Posterior cingulate gyrus (tissue), 11 donors: ENCODE measurements at places on chromosomes 1 and 21.

- DNase-seq: no peak
Observed at GRCh38 chr1:165355977-165356811, at the start of gene LMX1A. LMX1A (minus strand) TSS chr1:165356715; CDS start chr1:165355559, 1,156 bp downstream.

- DNase-seq: no peak
Observed at GRCh38 chr1:180092931-180093650, 61.6 kb upstream of the QSOX1 start.

- DNase-seq: no peak
Observed at GRCh38 chr1:40876436-40876761, 14.2 kb upstream of the CITED4 start.

DNA sequence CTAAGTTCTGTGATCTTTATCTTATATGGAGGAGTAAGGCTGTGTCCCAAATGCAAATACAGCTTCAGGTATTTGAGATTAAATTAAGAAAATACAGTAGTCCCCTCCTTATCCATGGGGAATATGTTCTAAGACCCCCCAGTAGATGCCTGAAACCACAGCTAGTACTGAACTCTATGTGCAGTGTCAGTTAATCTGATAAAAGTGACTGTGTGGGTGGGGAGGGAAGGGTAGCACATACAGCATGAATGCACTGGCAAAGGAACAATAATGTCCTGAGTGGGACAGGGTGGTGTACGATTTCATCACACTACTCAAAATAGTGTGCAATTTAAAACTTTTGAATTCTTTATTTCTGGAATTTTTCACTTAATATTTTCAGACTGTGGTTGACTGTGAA lies 83.1 kb downstream of the HS2ST1 start:
- DNase-seq: no peak

- no peak for DNase-seq
Observed at GRCh38 chr21:19900149-19900548, 1098.1 kb upstream of the NCAM2 start.

DNA sequence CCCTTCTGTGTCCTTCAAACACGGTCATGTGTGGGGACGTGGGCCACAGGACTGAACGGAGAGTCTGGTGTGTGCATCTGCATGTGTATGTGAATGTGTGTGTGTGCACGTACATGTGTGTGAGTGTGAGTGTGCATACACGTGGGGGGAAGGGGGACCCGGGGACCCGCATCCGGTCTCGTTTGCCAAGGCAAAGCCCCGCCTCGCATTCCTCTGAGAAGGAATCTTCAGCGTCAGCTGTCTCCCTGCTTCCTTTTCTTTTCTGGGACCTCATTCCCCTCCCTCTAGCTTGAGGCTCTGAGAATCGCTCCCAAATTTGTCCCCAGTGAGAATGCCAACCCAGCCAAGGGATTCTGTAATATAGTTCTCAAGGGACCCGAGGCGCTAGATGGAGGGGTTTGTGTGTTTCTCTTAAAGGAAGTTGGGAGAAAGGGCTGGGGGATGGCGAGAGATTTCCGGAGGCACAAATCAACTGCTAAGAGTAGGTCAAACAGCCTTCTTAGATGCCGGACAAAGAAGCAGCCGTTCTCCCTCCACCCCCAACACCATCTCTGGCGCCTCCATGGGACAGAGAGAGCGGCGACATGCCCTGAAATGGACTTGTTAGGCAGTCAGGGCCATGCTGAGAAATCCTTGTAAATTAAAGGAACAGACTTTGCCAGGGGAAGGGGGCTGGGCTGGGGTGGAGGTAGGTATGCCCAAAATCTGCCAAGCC lies 6.6 kb downstream of the IFFO2 start:
- DNase-seq: peak; percentile 66

DNA sequence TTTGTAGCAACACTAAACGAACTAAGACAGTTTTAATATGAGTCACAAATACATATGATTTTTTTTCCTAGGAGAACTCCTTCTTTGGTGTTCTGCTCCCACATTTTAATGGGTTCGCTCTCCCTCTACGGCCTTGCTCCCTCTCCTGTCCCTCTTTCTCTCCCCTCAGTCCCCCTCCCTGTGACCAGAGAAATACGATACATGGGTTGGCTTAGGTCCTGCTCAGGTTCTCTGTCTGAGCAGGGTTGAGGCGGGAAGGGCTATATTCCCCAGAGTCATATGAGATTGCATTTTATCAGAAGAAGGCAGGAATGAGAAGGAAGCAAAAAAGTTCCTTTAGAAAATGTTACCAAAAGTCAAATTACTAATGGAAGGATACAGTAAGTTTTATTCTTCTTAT lies 44.6 kb downstream of the UBE2U start:
- no peak for DNase-seq

DNA sequence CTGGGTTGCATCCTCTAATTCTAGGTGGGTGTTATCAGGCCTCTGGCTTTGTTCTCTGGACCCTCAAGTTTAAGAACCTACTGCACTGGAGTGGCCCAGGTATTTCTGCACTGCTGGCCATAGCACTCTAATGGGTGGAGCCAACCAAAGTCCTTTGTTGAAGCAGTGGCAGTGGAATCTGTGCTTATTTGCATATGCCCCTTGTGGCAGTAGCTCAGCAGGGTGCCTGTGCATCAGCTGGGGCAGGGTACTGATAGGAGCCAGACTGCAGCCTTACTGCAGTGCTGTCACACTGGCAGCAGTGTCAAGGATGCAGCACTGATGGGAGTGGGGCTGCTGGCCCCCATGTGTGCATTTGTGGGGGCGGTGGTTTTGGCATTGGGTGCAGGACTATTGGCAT lies 660.6 kb downstream of the LRRIQ3 start:
- no peak for DNase-seq

GRCh38 chr21:36966821-36967768 lies 626 bp upstream of the HLCS start:
- DNase-seq: no peak

GRCh38 chr1:49197081-49197480 lies 420.4 kb upstream of the BEND5 start:
- DNase-seq: no peak

GRCh38 chr21:46633566-46633965 lies 1.9 kb upstream of the PRMT2 start:
- no peak for DNase-seq

DNA sequence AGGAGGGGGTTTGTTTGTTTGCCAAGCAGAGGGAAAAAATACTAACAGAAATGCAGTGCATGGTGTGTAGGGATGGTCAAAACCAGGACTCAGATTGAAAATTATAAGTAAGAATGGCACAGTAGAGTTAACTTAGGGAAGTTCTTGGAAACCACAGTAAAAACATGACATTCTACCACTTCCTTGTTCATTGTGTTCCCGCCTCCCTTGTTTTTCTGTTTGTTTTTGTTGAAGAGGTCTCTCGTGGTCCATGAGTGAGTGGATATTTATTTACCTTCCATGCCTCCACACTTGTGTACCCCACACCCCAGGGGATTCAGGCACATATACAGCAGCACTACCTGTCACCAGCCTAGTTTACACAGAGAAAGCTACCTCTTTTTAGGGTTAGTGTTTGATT lies 69.6 kb downstream of the OLFML2B start:
- no peak for DNase-seq

DNA sequence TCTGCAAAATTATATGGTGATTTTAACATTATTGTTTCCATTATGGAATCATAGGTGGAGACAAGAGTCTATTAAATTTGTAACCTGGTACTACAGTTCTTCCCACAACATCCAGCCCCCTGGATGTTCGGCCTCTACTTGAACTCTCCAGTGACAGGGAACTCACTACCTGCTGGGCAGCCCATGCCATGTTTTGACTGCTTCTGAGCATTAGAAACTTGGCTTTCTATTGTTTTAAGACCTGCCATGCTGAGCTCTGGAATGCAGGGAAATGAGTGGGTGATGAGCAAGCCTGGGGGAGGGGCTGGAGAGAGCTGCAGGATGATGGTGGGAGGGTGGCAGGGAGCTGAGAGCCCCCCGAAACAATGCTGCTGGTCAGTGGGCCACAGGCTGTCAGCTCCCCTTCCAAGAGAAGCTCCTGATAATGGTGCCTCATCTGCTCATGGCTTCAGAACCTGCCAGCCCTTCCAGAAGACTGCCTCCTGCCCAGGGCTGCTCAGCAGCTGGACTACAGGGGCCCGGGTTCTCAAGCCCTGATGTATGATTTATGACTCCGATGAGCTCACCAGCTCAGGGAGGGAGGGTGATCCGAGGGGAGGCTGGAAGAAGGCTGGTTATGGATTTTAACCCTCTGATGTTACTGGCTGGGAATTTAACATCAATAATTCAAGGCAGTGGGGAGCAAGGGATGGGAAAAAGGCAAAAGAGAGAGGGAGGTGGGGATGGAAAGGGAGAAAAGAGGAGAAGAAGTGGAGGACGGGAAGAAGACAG lies 205.0 kb downstream of the HIVEP3 start:
- DNase-seq: no peak

DNA sequence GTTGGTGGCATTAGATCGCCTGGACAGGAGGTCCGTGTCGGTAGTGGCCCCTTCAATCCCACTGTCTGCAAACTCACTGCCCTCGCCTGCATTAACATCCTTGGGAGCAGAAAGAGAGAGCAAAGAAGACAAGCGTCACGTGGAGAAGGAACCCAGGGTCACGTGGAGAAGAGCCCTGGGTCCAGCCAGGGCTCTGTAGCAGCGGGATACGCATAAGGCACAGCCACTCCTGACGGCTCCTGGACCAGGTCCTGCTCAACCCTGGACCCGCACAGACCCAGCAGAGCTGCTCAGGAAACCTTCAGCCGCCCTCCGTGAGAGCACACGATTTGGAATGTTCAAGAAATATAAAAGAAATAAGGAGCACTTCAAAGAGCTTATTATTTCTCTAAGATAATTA lies 92.0 kb downstream of the TIAM1 start:
- no peak for DNase-seq

- no peak for DNase-seq
Observed at GRCh38 chr1:206554211-206554610, 46.9 kb downstream of the RASSF5 start.

DNA sequence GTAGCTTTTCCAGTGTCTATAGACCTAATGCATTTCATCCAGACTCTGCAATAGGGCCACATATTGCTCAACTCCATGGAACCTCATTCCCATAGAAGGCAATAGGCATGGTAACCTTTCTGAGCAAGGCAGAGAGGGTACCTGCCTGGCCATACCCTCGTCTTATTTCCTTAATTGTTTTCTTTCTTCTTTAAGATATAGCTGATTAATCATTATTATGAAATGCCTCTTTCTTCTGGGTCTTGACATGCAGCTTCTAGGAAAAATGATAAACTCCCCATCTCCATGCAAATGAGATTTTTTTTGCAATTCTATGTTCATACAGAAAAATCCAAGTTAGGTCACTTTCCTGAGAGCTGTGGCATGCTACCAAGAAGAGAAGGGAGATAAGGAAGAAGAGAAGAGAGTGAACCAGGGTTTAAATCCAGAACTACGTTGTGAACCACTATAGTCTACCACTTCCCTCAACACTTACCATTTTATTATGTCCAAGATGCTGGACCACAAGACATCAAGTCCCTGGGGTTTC lies 33.0 kb upstream of the IL20 start:
- DNase-seq: no peak
